ENCODE measurements at places on chromosomes 2 and 18.

DNA sequence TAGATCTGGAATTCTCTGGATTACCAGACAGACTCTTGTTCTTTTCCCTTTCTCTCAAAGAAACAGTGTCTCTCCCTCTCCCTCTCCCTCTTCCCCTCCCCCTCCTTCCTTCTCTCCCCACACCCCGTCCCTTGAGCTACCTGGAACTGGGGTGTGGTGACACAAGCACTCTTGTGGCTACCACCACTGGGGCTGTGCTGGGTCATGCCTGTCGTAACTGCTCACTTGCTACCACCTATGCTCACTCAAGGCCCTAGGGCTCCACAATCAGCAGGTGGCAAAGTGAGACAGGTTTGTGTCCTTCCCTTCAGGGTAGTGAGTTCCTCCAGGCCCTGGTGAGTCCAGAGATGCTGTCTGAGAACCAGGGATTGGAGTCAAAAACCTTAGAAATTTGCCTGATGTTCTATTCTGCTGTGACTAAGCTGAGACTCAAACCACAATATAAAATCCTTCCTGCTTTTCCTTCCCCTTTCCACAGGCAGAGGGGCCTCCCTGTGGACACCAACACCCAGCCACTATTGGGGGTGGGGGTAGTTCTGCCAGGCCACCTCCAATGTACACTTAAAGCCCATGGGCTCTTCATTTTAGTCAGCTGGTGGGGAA is 70.8 kb downstream of the OXER1 start:
- DNase-seq = no peak

GRCh38 chr2:88190808-88191721 is 20.9 kb downstream of the THNSL2 start:
- DNase-seq = no peak

DNA sequence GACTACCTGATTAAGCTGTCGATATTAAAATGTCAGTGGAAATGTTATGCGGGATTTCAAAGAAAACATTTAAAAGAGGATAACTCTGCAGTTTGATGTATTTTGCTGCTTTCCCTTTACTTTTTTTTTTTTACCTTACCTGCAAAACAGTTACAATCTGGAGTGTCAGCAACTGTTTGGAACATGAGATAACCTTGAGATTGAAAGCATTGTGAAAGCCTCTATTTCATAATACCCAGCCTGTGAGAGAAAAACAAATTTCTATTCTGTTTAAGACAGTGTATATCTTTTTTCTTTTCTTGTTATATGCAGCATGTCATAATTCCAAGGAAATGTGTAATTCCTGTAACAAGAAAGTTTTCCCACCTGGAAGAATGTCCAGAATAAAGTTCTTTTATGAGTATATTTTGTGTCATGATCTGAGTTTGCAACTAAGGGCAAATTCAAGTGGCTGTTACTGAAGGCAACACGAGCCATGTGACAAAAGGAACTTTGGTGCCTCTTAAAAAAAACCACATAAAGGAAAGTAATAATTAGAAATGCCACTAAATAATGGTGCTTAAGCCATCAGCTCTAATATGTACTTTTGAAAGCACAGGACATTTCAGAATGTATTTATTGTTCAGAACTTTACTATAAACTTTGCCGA is 297.0 kb upstream of the DSEL start:
- no peak for DNase-seq

DNA sequence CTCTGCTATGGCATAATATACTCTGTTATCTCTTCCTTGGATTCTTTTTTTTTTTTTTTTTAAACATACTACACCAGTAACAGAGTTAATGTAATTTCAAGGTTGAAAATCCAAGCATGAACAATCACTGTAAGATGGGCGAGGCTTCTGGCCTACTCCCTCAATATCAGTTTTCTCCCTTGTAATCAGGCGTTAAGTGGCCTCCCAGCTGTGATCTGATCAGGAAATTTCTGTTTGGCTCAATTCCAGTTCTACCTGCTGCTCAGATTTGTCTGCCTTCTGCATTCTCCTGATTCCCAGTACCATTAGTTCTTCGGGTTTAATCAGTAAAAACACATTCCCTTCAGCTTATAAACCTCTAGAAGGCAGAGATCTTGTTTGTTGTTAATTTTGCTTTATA is 18.6 kb downstream of the PRKD3 start:
- no peak for DNase-seq

DNA sequence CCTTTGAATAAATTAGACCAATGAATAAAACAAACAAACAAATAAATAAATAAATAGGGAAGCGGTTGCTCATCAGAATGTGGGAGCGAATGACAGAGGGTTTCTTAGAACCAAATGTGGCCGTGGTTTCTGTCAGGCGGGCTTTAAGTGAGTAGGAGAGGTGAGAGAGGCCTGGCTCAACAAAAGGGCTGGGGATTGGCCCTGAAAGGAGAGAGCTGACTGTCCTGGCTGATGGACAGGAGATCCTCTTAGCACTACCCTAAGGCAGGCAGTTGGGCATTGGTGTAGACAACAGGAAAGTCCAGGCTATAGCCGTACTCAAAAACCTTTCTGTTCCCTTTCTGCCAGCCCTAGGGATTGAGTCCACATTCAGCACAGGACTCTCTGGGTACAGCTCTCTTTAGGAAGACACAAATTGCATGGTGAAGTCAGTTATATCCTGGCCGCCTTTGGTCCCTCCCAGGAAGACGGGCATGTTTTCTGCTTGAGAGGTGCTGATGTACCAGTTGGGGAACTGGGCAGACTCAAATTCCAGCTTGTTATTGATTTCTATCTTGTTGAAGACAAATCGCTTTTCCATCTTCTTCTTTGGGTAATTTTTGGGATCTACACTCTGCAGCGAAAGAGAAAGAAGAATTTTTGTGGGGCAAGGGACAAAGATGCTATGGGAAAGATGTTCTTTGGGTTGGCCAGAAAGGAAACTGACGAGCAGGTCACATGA is 6.5 kb downstream of the IL1B start:
- no peak for DNase-seq

GRCh38 chr2:121723316-121723715 is 13.4 kb downstream of the NIFK start:
- no peak for DNase-seq

DNA sequence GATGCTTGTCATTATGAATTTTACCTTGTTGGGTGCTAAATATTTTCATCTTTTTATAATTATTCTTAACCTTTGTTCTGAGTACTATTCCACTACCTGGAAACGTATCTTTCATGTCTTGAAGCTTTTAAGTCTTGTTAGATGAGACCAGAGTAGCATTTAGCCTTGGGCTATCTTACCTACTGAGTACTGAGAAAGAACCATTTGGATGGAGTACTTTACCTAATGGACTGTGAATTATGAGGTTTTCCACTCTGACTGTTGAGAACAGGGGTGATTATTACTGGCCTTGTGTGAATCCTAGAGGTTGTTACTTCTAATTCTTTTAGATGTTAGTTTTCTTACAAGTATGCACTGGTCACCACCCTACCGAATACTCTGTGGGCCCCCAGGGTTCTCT is 63.5 kb downstream of the CCDC102B start:
- DNase-seq = no peak

- DNase-seq = no peak
Measured at GRCh38 chr2:172978063-172978383, 97.6 kb upstream of the MAP3K20 start.

DNA sequence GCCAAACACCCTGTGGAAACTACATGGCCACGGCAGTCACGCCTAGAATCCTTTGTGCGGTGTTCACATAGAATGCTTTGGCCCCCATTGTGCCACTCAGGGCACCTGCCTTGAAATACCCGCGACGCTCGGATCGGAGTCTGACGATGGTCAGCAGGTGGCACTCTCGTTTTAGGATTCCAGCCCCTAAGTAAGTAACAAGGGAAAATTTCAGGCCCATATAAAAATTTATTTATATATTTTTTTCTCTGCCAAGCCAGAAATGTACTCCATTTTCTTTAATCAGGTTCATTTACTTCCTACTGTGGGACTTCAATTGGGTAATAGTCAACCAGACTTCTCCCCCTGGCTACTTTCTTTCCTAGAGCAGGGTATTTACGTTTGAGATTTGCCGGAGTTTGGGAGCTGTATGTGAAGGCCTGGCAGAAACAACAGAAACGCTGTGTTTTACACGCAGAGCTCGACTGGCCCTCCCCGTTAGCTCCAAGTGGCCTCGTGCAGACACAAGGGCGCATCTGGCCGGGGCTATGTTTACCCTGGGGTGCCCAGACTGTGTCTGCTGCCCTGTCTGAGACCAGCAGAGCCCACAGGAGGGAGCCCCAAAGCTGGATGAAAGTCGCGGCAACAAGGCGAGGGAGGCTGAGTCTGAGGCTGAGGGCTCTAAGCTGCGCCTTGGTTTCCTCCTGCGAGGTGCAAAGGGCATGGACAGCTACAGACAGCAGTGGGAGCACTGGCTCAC is 41.6 kb downstream of the LRRC30 start:
- no peak for DNase-seq

GRCh38 chr2:127740665-127741288 is 39.5 kb downstream of the SFT2D3 start:
- no peak for DNase-seq

DNA sequence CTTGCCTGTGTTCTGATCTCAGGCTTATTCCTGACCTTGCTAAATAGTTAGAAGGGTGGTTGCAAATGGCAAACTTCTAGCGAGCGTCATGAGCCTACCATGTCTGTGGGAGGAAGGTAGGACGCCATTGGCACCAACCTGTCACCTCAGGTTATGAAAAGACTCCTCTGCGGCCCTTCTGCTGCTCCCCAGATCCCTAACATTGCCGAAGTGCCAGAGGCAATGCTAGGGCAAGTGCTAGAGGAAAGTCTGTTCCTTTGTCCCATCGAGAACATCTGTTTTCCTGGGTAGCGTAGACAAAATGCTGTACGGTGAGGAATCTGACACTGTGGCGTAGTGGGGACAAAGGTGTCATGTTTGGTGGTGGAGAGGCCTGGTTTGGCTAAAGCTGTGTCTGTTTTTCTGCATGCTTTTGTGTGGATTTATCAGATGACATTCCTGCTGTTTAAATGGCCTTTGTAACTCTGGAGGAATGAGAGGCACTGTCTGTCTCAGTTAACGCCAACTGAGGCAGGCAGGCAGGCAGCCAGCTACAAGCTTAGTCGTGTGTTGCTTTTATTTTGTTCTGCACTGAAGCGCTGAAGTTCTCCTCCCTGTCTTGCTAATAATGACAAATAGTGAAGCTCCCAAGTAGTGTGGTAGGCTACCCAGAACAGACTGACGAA is 94.1 kb downstream of the PRPF40A start:
- no peak for DNase-seq

DNA sequence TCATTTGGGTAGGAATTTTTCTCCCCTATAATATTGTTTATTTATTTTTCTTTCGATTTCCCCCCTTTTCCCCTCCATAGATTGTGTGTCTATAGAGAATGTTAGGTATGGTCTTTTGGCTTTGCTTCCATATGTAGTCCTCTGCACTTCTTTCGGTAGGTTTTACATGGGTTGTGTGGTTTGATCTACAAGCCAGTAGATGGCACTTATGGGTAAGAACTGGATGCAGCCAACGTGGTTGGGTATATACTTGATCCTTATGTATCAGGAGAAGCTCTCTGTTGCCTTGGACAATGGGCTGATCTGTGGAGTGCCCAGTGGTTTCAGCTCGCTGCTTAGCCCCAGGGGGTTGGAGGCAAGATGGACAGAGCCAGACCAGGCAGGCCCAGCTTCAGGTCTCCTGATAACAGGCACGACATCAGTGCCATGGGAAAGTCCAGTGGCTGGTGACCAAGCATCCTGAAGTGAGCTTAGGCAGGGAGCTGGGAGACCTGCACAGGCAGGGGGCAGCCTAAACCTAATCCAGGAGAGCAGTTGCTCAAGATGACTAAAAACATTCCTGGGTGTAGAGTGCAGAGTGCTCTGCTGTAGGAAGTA is 488.3 kb downstream of the CCDC85A start:
- no peak for DNase-seq

- no peak for DNase-seq
Measured at GRCh38 chr2:55766947-55767346, 73.3 kb upstream of the PNPT1 start.

DNA sequence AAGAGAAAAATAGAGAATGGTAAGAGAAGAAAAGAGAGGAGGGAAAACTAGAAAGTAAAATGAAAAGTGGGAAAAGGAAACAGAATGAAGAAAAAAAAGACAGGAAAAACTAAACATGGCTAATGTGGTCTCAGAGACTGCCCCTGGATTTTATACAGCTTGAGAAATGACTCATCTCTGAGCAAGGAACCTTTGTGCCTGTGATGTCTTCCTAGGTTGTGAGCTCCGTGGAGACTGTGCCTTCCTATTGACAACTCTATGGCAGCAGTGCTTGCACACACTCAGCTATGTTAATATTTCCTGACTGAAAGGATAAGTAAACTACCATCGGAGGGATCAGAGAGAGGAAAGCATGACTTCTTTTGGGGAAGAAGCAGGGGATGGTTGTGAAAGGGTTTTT is 203.8 kb downstream of the RDH14 start:
- DNase-seq = no peak

GRCh38 chr2:27184115-27184514 is 27.7 kb upstream of the ATRAID start:
- no peak for DNase-seq

DNA sequence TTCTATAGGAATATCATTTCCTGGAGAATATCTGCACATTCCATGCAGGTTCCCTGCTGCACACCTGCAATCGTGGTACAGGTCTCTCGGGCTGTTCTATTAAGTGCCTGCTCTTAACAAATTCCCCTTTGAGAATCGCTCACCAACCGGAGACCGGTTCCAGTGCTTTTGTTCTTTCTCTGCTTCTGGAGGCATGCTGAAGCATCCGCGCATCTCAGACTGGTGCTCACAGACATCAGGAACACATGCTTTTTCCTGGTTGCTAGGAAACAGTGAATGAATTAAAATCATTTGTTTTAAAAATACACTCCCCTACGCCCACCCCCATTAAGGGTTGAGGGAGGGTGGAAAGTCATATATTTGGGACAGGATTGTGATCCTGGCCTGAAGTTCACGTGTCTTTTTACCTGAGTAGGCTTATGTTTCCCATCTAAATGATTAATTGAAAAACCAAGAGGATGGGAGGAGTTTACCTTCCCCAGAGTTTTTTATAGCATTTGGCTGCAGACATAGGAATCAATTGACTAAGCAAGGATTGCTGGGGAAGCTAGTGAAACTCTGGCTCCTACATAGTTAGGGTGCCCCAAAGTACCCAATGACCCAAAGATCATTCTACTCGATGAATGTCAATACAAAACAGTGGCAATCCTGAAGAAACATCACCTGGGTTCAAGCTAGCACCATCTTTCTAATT is at the start of gene C2orf80:
Gene C2orf80, minus strand, starts transcription at position 221 of the 694 bp plus-strand sequence. CDS start 3,044 bp downstream, outside the sequence.
- no peak for DNase-seq

- DNase-seq = no peak
Measured at GRCh38 chr2:109722026-109722425, 72.1 kb upstream of the RGPD5 start.

- DNase-seq = no peak
Measured at GRCh38 chr18:22477222-22477621, 59.5 kb upstream of the CTAGE1 start.

DNA sequence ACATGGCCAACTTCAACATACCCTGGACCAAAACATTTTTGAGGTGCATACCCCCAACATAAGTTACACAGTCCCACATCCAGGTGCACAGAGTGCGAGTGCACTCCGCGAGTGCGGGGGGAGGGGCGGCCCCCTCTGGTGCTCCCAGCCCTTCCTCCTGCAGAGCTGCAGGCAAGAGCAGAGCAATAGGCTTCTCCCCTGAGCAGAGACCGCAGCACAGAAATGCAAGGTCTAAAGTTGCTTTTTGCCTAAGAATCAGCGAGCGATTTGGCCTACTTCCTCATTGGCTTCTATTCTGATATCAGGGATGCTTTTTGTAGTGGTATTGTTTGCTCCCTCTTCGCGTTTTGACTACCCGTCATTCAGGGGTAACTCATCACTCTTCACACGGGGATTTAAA is 40.6 kb downstream of the BOLA3 start:
- no peak for DNase-seq
